ENCODE measurements at places on chromosomes 2 and 18.

DNA sequence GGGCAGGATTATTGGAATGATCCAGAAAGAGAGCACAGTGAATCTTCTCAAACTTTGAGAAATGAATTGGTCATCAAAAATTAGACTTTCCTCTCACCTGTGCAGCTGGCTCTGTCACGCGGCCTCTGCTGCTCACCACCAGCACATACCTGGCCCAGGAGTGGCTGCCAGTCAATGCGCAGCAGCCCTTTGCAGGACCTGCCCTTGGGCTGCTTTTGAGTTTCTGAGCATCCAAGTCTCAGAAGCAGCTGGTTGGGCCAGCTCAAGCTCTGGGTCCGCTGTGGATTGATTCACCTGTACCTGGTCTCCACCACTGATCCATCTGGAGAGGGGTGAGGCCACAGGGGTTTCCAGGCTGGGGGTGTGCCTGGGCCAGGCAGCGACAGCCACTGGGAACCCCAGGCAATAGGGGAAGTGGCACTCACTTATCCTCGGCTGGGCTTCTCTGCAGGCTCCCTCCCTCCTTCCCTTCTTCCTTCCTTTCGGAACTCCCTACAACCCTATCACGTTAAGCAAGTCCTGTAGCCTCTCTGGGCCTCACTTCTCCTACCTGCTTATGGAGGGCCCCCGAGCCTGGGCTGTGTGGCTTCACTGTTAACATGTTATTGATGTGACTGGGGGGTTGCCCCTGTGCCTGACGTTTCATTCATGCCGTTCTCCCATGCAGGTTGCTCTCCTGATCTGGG, 48.1 kb downstream of the SH3BP4 start:
- DNase-seq, result no peak

GRCh38 chr2:173090973-173091660, 15.5 kb downstream of the MAP3K20 start:
- DNase-seq, result no peak

DNA sequence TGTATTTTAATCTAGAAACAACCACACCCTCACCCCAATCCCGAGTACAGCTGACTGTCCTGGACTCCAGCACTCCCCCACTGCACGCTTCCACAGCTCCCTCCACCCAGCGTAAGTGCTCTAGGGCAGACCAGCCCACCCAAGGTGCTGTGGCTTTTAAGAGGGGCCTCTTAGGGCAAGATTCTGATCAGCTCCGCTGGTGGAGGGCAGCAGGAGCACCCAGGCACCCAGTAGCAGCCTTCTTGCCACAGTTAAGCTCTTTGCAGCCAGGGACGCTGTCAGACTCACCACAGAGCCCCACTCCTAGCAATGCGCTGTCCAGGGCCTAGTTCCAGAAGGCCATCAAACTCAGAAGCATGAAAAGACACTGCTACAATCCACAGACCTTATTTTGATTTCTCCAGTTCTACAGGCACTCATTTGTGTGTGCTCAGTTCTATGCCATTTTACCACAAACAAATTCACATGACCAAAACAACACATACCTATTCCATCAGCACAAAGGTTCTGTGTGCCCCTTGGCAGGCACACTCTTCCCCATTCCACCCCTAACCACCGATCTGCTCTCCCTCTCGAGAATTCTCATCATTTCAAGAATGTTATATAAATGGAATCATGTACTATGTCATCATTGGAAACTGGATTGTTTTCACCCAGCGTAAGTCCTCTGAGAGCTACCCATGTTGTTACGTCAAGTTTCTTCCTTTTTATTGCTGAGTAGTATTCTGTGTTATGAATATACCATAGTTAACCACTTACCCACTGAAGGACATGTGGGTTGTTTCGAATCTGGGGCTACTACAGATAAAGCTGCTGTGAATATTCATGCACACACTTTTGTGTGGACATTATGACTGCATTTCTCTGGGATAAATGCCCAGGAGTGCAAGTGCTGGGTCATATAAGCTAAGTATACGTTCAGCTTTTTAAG, 40.4 kb downstream of the PTPN2 start:
- no peak for DNase-seq

DNA sequence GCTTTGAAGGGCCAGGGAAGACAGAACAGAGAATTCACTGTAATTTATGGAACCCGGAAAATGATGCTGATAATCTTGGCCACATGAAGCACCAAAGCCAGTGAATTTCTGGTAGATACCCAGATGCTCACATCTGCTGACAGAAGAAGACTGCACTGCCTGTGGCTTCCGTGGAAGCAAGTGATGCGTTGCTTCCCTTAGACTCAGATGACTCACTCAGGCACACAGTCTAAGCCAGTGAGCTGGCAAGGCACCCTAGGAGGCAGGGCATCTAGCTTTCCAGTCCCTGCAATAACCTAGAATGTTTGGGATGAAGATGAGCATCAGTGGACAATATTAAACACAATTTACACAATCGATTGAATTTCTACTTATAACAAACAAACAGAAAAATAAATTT, 284.7 kb downstream of the CMPK2 start:
- DNase-seq, result no peak

GRCh38 chr2:96396095-96396494, 60.5 kb downstream of the NCAPH start:
- no peak for DNase-seq

- no peak for DNase-seq
Measured at GRCh38 chr2:39786761-39787522, 7.9 kb upstream of the THUMPD2 start.

DNA sequence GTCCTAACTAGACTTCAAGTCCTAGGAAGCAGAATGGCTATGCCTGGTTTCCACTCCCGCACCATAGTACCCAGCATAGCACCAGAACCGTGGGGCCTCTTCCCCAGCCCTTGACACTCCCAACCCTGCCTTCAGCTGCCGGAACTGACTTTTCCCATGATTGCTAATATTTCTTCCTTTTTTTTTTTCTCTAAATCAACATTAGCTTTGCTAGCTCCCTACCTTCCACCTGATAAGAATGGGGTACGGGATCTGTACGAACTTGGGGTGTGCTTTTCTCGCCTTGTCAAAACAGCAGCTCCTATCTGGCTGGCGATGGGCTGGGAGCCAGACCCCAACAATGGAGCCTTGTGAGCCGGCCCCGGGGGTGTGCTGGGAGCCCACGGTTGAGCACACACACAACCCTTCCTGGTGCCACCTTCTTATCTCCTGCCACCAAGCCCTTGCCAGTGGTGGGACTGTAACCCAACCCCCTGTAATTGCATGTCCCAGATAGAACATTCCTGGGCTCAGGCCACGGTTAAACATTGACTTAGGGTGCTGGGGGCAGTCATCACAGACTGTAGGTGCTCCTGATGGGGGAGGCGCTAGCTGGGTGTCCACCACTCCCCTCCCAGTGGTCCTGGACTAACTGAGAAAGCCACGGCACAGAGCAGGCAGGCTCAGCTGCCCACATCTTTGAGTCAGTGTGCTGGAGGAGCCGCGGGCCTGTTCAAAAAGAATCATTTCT, 213.0 kb upstream of the HAAO start:
- no peak for DNase-seq

DNA sequence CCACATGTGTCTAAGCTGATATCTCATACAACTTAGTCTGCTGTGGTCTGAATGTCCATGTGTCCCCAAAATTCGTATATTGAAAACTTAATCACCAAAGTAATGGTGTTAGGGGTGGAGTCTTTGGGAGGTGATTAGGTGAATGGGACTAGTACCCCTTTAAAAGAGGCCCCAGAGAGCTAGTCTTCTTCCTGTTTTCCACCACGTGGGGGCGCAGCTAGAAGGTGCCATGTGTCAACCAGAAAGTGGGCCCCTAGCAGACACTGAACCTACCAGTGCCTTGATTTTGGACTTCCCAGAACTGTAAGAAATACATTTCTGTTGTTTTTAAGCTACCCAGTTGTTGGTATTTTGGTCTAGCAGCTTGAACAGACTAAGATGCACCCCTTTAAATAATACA, 86.6 kb downstream of the ASB1 start:
- DNase-seq, result no peak

GRCh38 chr2:207286106-207286505, 120.4 kb upstream of the KLF7 start:
- DNase-seq, result no peak

DNA sequence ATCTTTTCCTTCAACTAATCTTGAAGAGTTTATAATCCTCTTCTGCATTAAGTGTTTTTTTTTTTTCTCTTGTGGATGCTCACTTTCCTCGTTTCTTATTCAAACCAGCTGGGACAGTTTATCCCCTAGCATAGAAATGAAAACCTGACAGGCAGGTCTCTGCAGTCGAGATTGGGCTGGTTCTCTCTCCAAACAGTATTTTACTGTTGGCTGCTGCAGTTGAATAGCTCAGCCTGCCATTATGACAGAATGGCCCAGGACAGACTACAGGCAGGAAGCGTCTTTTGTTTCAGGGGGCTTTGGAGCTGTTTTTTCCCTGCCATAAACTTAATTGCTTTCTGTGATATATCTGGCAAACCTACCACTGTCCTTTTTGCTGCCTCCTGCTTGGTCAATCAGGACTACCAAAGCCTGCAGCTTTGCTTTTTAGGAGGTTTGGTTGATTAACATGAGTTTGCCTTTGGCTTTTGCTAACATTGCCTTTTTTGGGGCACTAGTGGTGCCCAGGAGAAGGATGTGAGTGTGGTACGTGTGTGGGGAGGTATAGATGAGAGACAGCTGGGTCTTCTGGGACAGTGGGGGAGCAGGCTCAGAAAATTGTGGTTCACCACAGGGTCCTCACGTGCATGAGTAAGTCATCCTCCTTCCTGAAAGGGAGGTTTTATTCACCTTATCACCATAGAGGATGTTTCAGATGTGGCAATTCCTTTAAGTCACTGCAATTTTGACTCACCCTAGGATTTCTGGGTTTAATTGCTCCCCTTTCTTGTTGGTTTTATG, 128.7 kb downstream of the LYPD6B start:
- DNase-seq, result no peak

GRCh38 chr2:187581125-187581896, 27.1 kb upstream of the TFPI start:
- no peak for DNase-seq

DNA sequence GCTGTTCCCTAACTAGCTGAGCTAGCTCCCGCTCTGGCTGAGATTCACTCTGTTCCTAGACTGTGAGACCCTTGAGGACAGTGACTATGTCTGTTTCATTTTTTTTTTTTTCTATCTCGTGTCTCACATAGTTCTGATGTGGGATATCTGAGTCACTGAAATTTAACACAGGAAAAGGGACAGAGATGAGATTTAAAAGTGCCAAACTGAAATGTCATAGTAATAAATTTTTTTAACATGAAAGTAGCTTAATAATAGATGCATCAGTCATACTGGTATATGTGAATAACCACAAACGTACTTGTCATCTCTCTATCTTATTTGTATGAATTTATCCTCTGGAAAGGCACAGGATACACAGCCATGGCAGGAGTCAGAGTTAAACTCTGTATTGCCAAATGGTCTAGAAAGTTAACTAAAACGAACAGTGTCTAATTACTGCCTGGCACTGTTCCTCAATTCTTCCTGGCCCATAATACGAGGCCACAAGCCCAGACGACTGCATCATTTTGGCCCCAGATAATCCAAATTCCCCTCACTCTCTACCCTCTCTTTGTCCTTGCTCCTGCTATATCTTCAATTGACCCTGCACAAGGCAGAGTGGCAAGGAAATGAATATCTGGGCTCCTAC, 87.5 kb downstream of the SATB2 start:
- no peak for DNase-seq

- peak; percentile 77 for DNase-seq
Measured at GRCh38 chr2:28390746-28391563, 1.7 kb upstream of the FOSL2 start.

DNA sequence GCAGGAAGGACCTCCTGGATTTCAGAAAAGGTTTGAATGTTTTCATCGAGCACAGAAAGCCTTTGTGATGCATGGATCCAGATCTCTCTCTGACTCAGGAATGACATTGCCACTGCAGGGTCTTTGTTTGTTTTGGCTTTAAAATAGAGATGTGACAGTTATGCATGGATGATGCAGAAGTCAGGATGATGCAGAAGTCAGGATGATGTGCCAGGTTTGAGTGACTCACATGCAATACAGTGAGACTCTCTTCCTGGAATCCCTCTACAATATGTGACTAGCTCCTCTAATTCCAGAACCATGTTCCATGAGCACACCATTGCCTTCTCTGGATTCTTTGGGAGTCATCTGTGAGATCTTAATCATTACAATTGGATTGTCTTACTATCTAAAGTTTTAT, 177.9 kb upstream of the RAB6C start:
- no peak for DNase-seq

DNA sequence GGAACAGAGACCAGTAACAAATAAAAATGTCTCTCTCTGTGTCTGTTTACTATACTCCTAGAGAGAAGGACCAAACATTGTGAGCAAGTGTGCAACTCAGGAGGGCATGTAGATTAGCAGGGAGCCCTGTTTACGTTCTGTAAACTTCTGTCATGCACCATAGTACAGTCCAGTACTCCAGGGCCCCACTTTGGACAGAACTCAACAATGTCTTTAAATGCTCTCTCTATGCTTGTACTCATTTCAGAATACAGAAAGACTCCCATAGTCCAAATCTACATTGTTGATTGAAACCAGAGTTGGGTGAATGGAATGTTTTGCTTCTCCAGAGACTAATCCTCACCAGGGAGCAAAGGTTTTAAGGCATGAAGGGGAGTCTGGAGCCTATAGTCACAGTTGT, 934.8 kb downstream of the NRXN1 start:
- DNase-seq, result no peak

DNA sequence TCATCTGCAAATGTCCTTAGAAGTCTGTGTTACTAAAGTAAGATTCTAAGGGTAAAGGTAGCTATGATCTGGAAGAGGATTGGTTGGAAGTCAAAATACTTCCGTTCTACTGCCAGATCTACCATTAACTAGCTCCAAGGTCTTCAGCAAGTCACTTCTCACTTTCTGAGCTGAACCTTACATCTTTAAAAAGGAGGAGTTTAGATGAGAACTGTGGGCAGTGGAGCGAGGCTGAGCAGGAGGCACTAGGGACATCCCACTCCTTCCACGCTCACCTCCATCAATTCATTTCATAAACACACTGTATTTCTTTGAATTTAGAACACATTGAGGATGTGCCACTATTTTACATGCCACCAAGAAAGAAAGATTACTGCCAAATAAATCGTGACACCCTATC, 143.0 kb downstream of the ABCA12 start:
- DNase-seq, result no peak

All from H1 (cell line).